Pancreas (tissue), 10 donors: ENCODE measurements at places on chromosomes 2 and 18.
A peak's percentile ranks its signal among the peaks of the same experiment; 100 is the strongest.

DNA sequence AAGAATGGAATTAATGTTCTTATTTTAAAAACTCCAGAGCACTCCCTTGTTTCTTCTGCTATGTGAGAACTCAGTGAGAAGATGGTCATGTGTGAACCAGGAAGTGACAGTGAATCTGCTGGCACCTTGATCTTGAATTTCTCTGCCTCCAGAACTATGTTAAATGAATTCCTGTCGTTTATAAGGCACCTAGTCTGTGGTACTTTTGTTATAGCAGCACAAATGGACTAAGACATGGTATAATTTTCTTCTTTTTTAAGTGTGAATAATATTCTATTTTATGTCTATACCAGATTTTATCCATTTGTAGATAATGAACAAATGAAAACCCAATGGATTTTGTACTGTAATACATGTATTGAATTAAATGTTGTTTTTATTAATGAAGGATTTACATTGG, 601.9 kb upstream of the REG3G start:
- DNase-seq = no peak

- DNase-seq = peak; percentile 48
Measured at GRCh38 chr18:25016181-25016580, 335.8 kb downstream of the ZNF521 start.

GRCh38 chr18:76823587-76824011, 1.2 kb downstream of the ZNF236 start:
- DNase-seq = peak; percentile 22

- DNase-seq = no peak
Measured at GRCh38 chr18:78414302-78414701, 565.3 kb upstream of the SALL3 start.

GRCh38 chr2:188561473-188561979, 269.9 kb downstream of the GULP1 start:
- no peak for DNase-seq

DNA sequence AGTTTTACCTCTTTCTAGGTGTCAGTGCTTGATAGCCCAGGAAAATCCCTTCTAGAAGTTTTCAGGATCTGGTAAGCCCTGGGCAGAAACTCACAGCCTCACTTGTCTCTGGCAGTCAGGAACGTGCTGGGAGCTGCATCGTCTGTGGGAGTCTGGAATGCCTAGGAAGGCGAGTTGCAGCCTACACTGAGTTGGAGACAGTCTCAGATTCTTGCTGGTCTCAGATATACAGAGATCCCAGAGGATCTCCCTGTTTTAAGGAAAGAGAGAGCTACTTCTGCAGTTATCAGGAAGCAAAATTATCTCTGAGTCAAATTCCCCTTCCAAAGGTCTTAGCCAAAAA, 104.4 kb upstream of the CDC42EP3 start:
- DNase-seq = no peak

- no peak for DNase-seq
Measured at GRCh38 chr2:128788636-128789220, 470.1 kb upstream of the HS6ST1 start.

DNA sequence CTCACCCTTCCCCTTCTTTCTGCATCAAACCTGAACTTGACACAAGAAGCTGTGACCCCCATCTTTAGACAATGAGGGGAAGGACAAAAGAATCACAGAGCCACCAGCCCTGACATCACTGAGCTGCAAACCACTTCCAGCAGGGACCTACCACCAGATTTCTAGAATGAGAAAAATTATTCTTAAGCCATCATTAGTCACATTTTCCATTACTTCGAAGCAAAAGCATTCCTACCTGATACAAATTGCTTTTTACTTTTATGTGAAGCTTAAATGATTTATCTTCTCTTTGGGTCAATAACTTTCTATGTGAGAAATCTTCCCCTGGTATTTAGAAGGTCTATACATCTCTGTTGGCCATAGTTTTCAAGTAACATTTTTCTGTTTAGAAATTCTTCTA, 134.8 kb downstream of the TCF4 start:
- no peak for DNase-seq
